ENCODE measurements at places on chromosomes 2 and 18. TPM values are rescaled to one million over a fixed set of nuclear protein-coding genes. Genes with fewer than 3 reads are reported as not detected.
A peak's percentile ranks its signal among the peaks of the same experiment; 100 is the strongest.

The FER1L5 gene
- polyA plus RNA-seq, result 1.9 TPM

The QPCT gene
- 13.2 TPM for polyA plus RNA-seq

GRCh38 chr2:167509586-167509985 is 621.3 kb downstream of the XIRP2 start:
- peak; percentile 34 for DNase-seq

GRCh38 chr18:8607776-8608742 is 1.2 kb upstream of the RAB12 start:
- DNase-seq, result no peak

Data from left kidney (tissue), 8 donors.